ENCODE measurements at places on chromosomes 5 and 9.

DNA sequence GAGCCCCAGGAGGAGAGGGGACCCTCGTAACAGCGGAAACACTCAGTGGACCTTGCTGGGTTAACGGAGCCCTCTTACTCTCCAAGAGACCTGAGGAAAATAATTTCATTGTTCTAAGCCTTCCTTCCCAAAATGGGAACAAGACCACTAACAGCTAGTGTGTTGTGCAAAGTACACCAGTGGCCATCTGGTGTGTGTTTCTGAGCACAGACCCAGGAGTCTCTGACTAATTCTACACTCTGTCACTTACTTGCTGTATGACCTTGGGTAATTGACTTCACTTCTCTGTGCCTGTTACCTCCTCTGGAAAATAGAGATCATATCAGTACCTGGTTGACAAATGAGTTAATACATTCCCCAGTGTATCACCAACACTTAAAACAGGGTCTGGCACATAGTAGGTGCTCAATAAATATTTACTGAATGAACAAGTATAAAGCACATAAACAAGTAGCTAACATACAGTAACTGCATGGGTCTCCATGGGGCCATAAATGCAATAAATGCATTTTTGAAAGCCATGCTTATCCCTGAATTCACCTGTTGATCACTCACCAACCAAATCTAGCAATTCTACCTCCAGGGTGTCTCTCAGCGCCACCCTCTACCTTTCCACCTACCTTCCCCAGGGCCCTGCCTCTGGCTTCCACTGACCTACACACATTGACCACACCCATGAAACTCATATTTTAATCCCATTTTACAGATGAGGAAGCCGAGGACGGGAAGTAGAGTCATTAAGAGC, 44.7 kb upstream of the AKNA start:
- DNase-seq: no peak

DNA sequence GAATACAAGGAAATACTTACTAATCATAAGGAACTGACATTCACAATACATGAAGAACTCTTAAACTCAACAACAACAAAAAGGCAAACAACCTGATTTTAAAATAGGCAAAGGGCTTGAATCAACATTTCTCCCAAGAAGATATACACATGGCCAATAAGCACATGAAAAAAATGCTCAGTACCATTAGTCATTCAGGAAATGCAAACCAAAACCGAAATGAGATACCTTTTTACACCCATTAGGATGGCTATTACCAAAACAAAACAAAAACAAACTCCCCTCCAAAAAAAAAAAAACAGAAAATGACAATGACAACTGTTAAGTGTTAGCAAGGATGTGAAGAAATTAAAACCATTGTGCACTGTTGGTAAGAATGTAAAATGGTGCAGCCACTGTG, 104.1 kb upstream of the ZNF462 start:
- DNase-seq: no peak

DNA sequence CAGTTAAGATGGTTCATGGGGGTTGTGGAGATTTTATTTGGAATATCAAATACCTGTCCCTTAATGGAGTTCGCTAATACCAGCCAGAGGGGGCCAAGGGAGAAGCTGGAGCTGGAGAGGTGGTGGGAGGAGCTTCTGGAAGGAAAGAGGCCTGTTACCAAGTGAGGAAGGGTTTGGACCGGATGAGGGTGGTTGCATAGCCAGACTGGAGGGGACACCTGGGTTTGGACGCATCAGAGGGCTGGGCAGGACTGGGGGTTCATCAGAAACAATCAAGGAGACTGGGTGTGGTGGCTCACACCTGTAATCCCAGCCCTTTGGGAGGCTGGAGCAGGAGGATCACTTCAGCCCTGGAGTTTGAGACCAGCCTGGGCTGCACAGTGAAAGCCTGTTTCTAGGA, 111.8 kb upstream of the IER5L start:
- no peak for DNase-seq

- peak; percentile 86 for DNase-seq
Observed at GRCh38 chr9:13266167-13266566, 13.3 kb downstream of the MPDZ start.

DNA sequence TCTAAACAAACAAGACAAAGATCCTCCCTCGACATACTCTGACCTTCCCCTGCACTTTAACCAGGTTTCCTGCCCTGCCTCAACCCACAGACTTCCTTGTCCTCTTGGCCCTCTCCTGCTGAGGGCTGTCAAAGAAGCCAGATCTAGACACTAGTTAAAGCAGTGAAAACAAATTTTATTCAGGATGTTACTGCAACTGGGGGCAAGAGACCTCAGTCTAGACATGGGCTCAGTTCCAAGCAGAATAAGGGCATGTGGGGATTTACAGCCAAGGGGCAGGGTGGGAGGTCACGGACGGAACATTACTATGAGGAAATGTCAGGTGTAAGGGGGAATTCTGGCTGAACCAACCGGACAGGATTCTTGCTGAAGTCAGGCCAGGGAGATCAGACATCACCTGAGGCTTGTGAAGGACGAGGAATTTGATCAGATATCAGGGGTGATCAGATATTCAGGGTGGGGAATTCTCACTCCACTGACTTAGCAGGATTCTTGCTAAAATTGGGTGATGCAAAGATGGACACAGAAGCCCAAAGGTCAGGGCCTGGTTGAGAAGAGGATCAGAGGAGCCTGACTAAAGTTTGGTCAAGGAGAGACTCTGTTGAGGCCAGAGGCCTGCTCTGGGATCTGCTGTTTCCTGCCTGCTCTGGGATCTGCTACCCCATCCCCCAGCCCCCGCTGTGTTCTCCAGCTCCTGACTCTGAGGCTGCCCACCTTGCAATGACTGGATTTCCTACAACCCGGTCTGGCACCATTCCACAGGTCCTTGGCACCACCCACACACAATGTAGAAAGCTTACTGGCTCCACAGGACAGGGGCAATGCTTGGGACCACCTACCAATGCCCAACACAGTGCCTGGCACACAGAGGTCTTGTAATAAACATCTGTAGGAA, 21.5 kb downstream of the GABBR2 start:
- DNase-seq: no peak

DNA sequence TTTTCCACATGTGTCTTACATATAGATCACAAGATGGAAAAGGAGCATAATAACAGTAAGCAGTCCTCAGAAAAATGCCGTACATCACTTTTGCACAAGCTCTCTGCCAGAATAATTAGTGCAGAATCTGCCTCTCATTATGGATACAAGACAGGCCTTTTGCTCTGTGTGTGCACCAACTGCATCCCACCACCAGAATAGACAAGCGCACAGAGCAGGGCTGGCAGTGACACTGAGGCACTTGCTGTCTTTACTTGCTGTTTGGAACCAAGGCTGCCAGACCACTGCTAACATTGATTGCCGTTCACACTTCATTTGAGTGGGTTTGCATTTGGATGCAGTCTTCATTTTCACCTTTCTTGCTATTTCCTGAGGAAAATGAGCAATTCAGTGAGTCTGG, 741.3 kb downstream of the TLE1 start:
- no peak for DNase-seq

DNA sequence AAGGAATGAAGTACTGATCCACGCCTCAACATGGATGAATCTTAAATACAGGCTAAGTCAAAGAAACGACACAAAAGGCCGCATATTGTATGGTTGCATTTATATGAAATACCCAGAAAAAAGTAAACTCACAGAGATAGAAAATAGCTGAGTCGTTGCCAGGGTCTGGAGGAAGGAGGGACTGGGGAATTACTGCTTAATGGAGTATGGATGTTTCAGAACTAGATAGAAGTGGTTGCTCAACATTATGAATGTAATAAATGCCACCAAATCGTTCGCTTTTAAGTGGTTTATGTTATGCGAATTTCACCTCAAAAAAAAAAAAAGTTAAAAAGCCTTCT, 784 bp upstream of the MSANTD3 start:
- DNase-seq: no peak

DNA sequence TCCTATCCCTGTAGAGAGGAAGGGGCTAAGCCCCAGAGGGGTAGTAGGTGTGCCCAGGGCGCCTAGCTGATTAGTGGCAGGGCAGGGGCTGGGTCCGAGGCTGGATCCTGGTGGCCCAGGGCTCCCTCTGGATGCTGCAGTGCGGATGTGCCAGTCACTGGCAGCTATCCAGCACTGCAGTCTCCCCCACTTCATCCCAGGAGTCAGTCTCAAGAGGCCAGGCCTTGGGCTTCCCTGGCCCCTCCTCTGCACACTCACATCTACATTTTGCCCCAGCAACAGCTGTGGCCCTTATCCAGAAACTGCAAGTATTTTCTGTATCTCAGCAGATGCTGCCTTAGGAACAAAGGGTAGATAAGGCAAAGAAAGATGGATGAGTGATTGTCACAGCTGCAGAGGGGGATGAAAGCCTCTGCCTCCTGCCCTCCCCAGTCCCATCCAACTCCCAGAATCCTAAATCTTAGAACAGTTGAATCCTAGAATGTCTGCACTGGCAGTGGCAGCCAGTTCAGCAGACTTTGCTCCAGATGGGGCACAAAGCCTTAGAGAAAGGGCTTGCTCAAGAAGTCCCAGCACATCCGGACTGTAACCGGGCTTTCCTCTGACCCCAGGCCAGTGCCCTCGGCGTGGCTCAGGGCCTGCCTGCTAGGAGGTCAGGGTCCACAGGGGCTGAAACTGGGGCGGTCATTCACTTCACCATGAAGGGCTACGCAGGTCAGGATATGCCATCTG, 1.6 kb downstream of the ANXA6 start:
- peak; percentile 54 for DNase-seq

- DNase-seq: no peak
Observed at GRCh38 chr5:88666761-88667495, 216.1 kb downstream of the MEF2C start.

DNA sequence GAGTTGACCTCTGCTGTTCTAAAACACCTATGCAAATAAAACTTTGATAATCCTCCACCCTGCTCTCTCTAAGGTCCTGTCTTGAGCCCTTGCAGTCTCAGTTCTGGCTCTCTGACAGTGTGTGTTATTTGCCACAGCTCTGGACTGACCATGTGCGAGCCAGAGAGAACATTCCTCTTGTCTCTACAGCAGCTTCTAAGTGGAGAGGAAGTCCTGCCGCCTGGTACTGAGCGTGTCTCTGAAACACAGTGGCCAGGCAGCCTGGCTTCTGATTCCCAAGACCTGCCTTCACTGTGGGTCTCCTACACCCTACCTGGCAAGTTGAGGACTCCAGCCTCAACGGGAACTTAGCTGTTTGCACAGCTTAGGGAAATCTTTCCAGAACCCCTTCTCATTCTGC, 61.6 kb downstream of the ENTREP1 start:
- DNase-seq: no peak

DNA sequence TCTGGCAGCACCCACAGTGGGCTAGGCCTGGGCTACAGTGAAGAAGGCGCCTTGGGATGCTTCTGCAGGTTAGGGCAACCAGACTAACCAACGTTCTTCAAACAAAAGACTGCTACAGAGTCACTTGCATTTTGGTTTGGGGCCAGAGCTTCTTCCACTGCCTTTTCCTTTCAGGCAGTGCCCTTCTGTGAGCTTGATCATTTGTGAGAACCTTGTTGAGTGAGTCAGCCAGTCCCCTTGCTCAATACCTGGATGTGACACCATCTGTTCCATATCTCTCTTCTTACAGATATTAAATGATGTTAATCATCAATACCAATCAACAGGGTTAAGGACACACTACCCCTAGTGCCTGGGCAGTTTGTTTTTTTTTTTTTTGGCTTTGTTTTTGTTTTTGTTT, 46.5 kb upstream of the VDAC1 start:
- DNase-seq: peak; percentile 25

DNA sequence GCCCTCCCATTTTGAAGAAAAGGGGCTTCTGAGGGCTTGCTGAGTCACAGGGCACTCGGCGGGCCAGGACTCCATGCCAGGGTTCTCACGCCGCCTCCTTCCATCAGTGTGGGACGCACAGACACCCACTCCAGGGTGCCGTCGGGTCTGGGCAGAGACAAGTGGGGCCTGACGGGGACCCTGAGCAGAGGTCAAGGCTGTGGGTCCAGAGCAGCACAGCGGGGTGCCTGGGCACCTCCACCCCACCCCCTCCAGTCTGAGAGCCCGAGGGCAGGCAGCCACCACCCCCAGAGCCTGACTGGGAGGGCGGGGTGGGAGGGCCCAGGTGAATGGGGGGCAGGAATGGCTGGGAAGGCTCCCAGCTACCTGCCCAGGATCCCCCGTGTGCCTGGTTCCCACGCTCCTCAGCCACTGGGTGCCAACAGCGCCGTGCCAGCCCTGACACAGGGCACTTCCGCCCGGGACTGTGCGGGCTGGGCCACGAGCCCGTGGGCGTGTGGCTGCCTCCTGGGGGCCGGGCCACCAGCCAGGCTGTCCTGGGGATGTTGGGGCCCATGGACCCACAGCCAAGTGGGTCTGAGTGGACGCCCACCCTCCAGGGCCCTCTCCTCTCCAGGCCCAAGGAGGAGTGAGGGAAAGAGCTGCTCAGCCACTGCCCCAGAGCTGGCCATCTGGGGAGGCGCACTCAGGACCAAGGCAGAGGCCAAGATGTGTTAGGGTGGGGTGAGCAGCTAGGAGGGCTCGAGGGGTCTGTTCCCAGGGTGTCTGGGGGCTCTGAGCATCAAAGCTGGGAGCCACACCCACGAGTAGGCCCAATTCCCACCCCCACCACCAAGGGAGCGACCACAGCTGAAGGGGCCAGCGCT, 10.1 kb upstream of the NRARP start:
- DNase-seq: no peak

DNA sequence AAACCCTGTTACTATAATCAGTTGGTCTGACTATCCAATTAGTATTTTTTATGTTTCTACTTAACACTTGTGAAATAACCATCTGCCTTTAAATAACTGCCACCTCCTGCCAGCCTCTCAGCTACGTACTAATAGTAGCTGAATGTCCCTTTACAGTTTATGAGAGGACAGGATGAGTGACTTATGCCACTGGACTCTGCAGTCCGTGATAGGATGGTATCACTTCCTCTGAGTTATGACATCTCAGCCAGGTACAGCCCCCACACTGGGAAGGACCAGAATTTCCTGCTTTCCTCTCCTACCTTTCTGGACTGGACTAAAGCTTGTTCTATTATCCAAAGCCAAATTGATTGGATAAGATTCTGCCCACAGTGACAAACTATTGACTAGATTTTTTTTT, 102.9 kb downstream of the ZFAND5 start:
- no peak for DNase-seq

DNA sequence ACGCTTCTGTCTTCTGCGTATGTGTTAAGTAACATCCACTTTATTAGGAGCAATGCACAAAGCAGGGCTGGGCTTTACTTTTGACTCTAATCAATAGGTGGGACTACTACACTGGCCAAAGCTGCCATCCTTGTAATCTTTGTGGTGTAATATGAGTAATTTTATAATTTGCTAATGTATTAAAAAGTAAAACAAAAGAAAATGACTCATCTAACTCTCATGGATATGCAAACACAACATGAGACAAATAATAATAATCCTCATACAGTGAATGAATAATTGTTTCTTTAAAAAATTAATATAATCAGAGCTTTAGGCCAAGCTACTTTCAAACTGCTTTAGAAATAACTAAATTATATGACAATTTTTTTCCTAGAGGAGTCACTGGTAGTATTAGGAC, 90.7 kb downstream of the NR3C1 start:
- DNase-seq: no peak

DNA sequence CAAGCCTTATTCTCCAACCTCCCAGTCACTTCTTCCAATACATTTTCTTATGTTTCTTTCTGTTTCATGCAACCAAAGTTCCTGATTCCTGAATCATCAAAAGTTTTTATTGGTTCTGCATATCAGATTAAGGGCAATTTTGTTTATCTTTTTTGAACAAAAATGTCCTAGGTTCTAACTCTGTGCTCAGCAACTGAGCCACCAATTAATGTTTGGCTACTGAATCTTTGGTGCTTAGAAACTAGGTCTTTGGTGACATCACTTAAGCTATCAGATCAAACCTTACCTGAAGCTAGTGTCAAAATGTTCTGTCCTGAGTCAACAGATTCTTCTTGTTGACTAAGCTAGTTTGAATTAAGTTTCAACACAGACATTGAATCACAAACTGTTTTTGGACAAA, 56.1 kb downstream of the FGF18 start:
- DNase-seq: no peak
